ENCODE measurements at places on chromosomes 7 and 10.

DNA sequence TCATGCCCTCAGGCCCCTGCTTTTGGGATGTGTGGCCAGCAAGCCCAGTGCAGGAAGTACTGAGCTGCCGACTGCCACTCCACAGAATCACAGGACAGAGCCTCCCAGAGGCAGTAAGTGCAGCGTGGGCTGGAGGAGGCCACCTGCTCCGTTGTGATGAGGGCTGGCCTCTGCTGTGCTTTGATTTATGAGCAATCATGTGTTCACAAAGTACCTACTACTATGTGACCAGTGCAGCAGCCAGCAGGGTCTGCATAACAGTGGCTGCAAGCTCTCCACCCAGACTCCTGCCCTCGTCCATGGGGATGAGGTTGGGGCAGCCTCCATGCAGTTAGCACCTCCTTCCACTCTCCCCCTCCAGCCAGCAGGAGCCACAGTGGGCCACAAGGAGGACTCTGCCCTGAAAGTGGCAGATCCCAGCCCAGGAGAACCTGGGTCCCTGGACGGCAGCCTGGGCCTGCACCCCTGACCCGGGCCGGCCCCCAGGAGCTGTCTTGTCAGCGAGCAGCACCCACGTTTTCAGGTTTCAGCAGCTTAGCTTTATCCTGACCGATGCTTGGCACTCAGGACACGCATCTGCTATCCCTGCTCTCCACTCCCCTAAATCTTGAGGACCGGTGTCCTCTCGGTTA lies 37.7 kb upstream of the INSIG1 start:
- DNase-seq, result no peak
- no peak overlapping the region for H3K4me3 ChIP-seq
- H3K27me3 ChIP-seq, result no peaks in the 10 kb centered on the region
- no peaks in the 10 kb centered on the region for H3K36me3 ChIP-seq

GRCh38 chr10:17085011-17085725 lies 44.4 kb downstream of the CUBN start:
- no peak overlapping the region for H3K4me3 ChIP-seq
- H3K36me3 ChIP-seq, result no peaks in the 10 kb centered on the region
- no peak for DNase-seq

DNA sequence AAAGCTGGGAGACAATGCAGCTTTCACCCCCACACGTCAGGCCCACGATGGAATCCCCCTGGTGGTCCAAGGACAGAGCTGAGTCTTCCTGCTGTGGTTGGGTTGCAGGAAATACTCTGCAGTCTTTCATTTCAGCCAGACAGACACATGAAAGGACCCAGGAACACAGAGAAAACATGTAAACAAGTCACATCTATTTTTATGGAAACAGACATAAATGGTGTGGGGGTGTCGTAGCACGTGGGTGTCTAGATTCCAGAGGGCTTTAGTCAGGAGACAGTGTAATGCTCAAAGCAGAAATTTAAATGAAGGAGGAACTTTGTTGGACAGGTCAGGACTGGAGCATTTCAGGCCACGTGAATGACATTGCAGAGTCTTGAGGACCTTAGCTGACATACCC lies 444.6 kb downstream of the SUGCT start:
- H3K4me3 ChIP-seq, result no peak overlapping the region
- H3K36me3 ChIP-seq, result no peaks in the 10 kb centered on the region
- no peaks in the 10 kb centered on the region for H3K27me3 ChIP-seq
- H3K4me1 ChIP-seq, result no peaks in the 10 kb centered on the region
- DNase-seq, result no peak
- H3K27ac ChIP-seq, result no peak overlapping the region

DNA sequence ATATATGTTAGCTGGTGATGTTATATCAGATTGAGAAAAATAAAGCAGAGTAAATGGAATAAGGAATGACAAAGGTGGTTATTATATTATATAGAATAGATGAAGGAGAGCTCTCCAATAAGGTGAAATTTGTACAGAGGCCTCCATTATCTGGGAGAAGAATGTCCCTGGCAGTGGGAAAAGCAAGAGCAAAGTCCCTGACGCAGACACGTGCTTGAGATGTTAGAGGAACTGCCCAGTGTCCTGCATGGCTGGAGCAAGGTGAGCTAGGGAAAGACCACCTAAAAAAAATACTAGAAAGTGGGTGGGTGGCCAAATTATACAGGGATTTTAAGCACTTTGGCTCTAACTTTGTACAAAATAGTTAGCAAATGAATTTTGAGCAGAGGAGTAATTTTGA lies 120.7 kb downstream of the MDFIC start:
- H3K4me1 ChIP-seq, result no peaks in the 10 kb centered on the region
- H3K4me3 ChIP-seq, result no peak overlapping the region

DNA sequence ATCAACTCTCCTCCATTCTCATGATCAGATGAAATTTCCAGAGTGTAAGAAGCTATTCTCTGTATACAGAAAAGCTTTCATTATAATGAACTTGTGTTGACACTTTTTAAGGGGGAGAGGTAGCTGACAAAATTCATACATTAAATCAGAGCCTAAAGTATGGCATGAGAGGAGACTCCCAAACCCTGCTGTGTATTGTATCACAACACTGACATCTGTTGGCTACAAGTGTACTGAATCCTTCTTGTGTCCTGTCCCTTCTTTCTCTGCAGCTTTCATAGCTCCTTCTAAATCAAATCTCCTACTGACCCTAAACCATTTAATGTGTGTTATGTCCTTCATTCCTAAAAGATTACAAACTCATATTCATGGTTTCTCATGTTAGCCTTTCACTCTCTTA lies 70.9 kb downstream of the GCC1 start:
- peak; percentile 48 for DNase-seq
- peaks cover 57% of the 10 kb centered on the region for H3K27me3 ChIP-seq
- no peaks in the 10 kb centered on the region for H3K36me3 ChIP-seq
- H3K4me1 ChIP-seq, result no peaks in the 10 kb centered on the region
- no peak overlapping the region for H3K27ac ChIP-seq
- no peak overlapping the region for H3K4me3 ChIP-seq

DNA sequence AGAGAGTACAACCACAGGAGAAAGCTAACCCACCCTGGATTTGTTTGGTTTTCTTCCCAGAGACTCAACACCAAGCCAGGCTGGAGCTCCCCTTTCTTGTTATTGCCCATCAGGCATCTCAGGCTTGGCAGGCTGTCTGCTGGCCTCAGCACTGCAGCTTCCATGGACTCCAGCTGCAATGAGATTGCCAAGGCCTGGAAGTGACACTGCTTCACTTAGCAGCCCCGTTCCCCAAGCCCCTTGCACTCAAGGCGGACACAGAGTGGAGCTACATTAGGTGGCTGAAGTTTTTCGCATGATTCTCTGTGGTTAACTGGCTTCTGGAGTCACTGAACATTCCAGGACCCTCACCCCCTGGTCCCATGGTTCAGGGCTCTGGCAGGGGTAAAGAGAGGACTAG lies 163.1 kb upstream of the GDF10 start:
- no peak overlapping the region for H3K27ac ChIP-seq
- no peaks in the 10 kb centered on the region for H3K27me3 ChIP-seq
- no peak overlapping the region for H3K4me3 ChIP-seq
- DNase-seq, result no peak
- no peaks in the 10 kb centered on the region for H3K4me1 ChIP-seq
- H3K36me3 ChIP-seq, result no peaks in the 10 kb centered on the region

DNA sequence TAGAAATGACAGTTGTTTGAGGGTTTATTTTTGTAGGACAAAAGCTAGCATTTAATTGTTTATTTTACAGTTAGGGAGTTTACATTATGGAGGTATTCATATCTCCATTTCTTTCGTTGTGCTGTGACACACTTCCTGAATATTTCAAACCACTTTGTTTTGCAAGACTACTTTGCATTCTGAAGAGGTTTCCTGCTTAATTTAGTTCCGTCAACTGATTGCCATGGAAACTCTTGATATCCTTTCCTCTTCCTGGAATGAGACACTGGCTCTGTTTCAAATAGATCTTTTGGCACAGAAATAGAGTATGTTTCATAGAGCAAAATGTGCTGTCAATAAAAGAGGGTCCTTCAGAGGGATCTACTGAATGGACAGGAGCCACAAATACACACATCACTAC lies 159.5 kb upstream of the AGR3 start:
- H3K27me3 ChIP-seq, result no peaks in the 10 kb centered on the region
- H3K4me1 ChIP-seq, result peaks cover 27% of the 10 kb centered on the region
- peak; percentile 73 for DNase-seq
- no peak overlapping the region for H3K4me3 ChIP-seq
- peak overlapping the region; percentile 61 for H3K27ac ChIP-seq

GRCh38 chr10:88971221-88972061 lies 18.9 kb upstream of the ACTA2 start:
- H3K4me3 ChIP-seq, result no peak overlapping the region
- peaks cover 6% of the 10 kb centered on the region for H3K36me3 ChIP-seq
- H3K4me1 ChIP-seq, result peaks cover 12% of the 10 kb centered on the region

DNA sequence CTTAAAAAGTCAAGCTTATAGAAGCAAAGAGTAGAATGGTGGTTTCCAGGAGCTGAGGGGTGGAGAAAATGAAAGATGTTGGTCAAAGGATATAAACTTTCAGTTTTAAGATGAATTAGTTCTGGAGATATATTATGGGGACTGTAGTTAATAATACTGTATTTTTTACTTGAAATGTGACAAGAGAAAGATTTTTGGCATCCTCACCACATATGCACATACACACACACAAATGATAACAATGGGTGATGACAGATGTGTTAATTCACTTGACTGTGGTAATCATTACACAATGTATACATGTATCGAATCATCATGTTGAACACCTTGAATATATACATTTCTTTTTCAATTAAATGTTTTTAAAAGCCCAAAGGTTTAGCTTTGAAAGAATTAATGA lies 32.7 kb upstream of the ZPBP start:
- no peaks in the 10 kb centered on the region for H3K36me3 ChIP-seq
- H3K27me3 ChIP-seq, result peaks cover 2% of the 10 kb centered on the region
- no peak overlapping the region for H3K4me3 ChIP-seq

DNA sequence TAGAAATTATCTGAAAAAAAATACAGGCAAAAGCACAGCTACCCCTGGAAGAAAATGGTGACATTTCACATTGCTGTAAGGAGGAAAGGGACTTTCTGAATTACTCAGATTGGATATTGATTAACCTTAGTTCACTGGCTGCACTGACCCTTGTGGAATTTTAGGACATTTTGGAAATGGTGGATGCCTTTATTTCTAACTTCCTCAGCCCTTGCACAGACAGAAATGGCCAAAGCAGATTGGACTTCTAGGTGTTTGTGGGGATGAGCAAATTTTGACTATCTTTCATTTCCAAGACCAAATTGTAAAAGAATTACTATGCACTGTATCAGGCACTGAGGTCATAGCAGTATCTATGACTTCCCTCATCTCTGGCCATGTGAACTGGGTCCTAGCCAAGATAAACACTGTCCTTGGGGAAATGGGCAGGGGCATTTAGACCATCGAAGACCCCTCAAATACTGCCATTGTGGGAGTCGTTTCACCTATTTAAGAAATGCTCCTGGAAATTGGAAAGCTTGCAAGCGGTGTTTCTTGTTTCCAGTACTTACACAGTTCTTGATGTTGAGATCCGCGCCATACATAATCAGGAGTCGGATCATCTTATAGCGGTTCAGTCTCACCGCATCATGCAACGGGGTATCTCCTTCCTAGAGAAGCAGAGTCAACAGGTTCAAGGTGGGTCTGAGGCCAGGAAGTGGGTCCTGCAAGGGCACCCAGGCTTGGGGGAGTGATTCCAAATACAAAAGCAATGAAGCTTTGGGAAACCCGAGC lies 5.7 kb downstream of the ANKRD1 start:
- peaks cover 19% of the 10 kb centered on the region for H3K4me1 ChIP-seq
- no peaks in the 10 kb centered on the region for H3K27me3 ChIP-seq
- no peak overlapping the region for H3K4me3 ChIP-seq
- no peaks in the 10 kb centered on the region for H3K36me3 ChIP-seq
- DNase-seq, result no peak

- peaks cover 63% of the 10 kb centered on the region for H3K27me3 ChIP-seq
- no peaks in the 10 kb centered on the region for H3K36me3 ChIP-seq
- DNase-seq, result no peak
- no peaks in the 10 kb centered on the region for H3K4me1 ChIP-seq
- H3K27ac ChIP-seq, result no peak within 1 kb of the TSS
Measured at GRCh38 chr7:31051598-31052486, at the start of gene ADCYAP1R1. ADCYAP1R1 (plus strand) TSS chr7:31052308; CDS start chr7:31063265, 10,957 bp downstream.

DNA sequence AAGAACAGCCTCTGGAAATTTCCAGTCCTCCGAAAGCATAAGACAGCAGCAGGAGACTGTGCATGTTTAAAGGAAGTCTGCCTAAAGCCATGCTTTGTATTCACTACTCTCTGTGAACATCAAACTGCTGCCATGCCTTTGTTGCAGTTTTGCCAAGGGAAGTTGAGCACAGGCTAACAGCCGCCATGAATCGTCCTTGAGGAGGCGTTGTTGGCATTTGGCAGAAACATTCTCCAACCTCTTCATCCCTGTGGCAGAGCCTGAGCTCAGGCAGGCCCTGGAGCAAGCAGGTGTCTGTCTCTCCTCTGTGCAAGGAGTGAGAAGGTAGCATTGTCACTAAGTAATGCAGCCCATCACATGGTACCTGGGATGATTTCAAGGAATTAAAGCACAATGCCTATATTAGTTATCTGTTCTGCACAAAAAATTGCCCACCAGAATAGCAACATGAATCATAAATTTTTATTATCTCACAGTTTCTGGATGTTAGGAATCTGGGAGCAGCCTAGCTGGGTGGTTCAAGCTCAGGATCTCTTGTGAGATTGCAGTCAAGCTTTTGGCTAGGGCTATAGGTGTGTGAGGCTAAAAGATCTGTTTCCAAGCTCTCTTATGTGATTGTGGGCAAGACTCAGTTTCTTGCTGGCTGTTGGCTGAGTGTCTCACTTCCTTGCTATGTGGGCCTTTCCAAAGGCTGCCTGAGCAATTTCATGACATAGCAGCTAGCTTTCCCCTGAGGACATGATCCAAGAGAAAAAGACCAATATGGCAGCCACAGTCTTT lies 46.5 kb upstream of the KIAA1217 start:
- peaks cover 20% of the 10 kb centered on the region for H3K27me3 ChIP-seq
- H3K4me3 ChIP-seq, result no peak overlapping the region
- no peaks in the 10 kb centered on the region for H3K36me3 ChIP-seq
- H3K4me1 ChIP-seq, result no peaks in the 10 kb centered on the region

- no peak for DNase-seq
- H3K36me3 ChIP-seq, result no peaks in the 10 kb centered on the region
- no peak overlapping the region for H3K4me3 ChIP-seq
- no peaks in the 10 kb centered on the region for H3K27me3 ChIP-seq
- peak overlapping the region; percentile 14 for H3K27ac ChIP-seq
Measured at GRCh38 chr7:138431517-138431916, 28.5 kb upstream of the TRIM24 start.

DNA sequence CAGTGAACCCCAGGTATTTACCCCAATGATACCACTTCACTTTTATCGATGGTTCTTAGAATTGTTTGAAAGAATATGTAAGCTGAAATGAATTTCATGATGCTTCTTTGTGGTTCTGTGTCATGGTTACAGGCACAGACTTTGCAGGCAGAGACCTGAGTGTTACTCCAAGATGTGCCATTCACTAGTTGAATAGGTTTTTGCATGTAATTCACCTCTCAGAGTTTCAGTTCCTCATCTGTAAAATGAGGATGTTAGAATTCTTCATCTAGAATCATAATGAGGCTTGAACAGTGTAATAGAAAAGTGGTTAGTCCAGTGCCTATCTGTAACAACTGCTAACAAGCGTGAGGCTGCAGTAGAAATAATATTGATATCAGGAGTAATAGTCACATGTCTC lies 54.6 kb downstream of the VSTM2A start:
- DNase-seq, result no peak
- no peaks in the 10 kb centered on the region for H3K36me3 ChIP-seq
- no peak overlapping the region for H3K4me3 ChIP-seq
- peaks cover 59% of the 10 kb centered on the region for H3K27me3 ChIP-seq
- H3K27ac ChIP-seq, result no peak overlapping the region

All from MCF 10A (cell line).